ENCODE measurements at places on chromosomes 3 and 15.
A peak's percentile ranks its signal among the peaks of the same experiment; 100 is the strongest.

- DNase-seq: no peak
Observed at GRCh38 chr3:65716071-65716751, 322.5 kb downstream of the MAGI1 start.

DNA sequence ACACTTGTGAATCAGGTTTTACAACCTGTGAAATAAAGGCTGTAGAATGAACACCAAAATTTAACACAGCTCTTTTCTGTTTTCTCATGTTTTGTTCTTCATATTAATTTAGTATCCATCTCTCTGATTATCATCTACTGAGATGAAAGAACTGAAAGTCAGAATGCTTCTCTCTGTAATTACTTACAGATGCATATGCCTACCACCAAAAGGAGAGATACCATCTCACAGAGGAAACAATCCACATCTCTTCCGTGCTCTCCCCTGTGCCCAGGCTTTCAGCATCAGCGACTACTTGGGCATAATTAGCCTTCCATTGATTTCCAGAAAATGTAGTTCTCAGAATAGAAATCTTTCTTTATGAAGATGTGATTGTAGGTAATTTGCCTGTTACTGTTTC, 741.4 kb downstream of the GRM7 start:
- DNase-seq: no peak

DNA sequence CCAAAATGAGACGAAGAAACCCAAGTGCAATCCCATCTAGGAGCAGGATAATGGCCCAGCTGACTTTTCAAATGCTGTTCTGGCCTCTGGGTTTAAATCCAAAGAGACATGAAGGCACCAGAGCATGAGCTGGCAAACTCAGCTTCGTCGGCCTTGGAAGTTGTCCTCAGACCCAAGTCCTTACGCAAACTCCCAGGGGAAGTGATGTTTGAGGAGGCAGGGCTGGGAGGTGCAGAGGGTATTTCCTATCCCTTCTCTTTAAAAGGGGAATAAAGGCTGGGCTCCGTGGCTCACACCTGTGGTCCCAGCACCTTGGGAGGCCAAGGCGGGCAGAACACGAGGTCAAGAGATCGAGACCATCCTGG, 68.9 kb upstream of the HERC1 start:
- DNase-seq: no peak

GRCh38 chr15:54605556-54605955, 591.2 kb downstream of the RSL24D1 start:
- no peak for DNase-seq

- no peak for DNase-seq
Observed at GRCh38 chr15:66474135-66474534, 23.4 kb downstream of the SNAPC5 start.

DNA sequence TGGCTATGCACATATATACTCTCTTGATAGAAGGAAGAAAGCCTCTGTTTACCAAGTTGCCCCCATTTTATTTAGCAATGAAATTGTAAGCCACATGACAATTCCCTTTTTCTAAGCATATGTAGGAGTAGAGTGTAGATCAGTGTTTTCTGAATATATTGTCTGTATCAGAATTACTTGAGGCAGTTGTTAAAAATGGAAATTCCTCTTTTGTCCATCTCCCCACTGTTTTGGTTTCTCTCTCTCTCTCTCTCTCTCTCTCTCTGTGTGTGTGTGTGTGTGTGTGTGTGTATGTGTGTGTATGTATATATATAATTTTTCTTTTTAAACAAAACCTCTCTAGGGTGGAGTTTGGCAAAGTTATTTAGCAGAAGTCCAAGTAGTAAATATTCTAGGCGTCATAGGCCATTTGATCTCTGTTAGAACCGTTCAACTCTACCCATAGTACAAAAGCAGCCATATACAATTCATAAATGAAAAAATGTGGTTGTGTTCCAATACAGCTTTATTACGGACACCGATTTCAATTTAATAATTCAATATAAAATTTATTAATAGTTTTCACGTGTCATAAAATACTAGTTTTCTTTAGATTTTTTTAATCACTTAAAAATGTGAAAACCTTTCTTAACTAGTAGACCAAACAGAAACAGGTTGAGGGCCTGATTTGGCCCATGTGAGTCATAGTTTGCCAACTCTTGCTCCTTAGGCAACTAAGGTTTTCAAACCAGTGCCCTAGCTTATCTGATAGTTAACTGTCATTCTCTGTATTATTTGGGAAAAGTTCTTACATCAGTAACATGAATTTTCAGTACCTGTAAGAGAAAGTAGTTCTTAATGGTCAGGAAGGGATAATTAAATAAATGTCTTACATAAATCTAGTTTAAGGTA, 39.8 kb downstream of the UBE2E1 start:
- DNase-seq: no peak

DNA sequence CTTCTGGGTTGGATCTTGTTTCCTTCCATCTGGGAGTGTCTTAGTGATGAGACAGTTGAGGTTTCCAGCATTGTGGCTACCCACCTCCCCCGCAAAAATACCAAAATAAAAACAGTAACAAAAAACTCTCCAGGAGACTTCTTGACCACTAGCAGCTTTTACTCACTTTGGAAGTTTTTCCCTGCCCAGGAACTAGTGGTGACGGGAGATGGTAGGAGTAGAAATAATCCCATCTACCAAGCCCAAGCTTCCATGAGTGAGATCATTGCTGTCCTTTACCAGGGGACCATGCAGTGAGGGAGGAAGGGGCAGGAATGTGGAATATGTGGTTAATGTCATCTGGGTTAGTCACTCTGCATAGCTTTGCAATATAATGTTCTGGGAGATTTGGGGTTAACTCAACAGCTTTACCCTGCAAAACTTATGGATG, 187.7 kb downstream of the ITPR1 start:
- no peak for DNase-seq

- no peak for DNase-seq
Observed at GRCh38 chr15:85298941-85299340, 81.5 kb upstream of the AKAP13 start.

GRCh38 chr3:84175449-84175848, 783.3 kb upstream of the CADM2 start:
- no peak for DNase-seq

- no peak for DNase-seq
Observed at GRCh38 chr3:157297328-157297915, 137.5 kb upstream of the CCNL1 start.

DNA sequence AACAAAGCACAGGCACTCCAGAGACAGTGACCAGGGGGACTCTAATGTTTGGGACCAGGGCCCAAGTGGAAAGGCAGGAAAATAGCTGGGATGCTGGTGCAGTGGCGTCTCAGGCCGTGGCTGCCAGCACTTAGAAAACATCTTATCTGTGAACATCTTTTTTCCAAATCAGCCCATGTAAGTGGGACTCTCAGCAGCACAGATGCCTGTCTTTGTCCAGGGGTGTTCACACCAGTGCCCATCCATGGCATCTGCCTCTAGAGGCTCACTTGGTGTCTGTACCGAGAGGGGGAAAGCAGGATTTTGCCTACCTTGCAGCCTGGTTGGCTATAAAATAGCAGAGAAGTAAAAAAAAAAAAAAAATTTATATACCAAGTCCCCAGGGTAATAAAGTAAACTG, 26.7 kb downstream of the SLC12A8 start:
- no peak for DNase-seq

DNA sequence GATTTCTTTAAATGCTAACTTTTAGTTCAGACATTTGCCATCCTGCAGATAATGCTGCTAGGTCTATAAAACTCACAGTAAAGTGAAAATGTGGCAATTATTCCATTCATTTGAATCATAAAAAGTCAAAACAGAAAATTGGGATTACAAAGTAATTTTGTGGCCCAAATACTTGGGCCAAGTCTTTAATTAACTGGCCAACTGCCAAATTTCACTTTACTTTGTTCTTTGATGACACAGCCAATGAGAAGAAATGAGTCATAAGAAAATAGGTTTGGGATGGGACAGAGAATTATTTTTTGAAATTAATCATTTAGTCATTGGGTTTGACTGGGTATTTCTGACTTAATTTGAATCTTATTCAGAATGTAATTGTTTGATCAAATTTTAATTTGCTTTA, 89.8 kb upstream of the SLC2A2 start:
- no peak for DNase-seq

DNA sequence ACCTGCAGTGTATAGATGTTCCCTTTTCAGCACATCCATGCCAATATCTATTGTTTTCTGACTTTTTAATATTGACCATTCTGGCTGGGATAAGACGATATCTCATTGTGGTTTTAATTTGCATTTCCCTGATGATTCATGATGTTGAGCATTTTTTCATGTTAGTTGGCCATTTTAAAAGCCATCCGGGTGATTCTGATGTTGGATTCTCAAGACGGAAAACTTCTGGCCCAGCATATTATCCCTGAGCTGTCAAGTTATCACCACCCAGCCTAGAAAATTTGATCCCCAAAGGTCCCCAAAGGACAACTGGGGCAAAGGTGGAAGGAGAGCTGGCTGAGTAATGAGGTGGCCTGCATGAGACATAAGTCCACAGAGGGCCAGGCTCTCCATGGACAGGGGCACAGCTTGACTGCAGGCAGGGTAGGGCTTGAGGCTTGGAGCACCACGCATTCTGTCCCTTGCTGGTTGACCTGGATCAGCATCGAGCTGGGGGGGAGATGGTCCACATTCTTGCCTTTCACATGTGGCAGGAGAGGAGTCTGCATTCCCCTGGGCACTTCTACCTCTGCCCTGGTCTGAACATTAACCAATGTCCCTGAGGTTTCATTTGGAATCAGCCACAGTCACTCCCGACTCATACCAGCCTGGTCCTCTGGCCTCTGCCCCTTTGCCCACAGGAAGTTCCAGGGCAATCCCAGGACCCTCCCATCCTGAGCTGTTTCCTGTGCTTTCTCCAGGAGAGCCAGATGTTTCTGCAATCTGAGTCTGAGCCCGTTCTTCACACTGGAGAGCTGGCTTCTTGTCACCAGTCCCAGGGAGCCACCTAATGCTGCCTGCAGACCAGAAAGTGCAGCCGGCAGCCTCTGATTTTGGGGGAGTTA, 69.2 kb downstream of the ISG20 start:
- no peak for DNase-seq

GRCh38 chr15:62844564-62845240, 197.8 kb upstream of the TPM1 start:
- DNase-seq: no peak

DNA sequence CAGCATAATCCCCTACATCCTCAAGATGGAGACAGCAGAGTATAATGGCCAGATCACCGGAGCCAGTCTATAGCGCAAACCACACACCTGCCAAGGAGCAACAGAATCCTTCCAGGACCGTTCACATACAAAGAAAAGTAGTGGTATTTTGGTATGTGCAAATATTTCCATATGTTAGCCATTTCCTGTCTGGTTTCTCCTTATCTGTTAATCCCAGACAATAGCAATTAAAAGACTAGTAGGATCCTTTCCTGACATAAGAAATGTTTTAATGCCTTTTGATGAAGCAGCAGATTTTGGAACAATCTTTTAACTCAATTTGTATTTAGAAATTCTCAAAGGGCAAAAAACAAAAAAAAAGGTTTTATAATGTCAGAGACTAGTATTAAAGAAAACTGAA, 22.2 kb downstream of the MRPS25 start:
- no peak for DNase-seq

DNA sequence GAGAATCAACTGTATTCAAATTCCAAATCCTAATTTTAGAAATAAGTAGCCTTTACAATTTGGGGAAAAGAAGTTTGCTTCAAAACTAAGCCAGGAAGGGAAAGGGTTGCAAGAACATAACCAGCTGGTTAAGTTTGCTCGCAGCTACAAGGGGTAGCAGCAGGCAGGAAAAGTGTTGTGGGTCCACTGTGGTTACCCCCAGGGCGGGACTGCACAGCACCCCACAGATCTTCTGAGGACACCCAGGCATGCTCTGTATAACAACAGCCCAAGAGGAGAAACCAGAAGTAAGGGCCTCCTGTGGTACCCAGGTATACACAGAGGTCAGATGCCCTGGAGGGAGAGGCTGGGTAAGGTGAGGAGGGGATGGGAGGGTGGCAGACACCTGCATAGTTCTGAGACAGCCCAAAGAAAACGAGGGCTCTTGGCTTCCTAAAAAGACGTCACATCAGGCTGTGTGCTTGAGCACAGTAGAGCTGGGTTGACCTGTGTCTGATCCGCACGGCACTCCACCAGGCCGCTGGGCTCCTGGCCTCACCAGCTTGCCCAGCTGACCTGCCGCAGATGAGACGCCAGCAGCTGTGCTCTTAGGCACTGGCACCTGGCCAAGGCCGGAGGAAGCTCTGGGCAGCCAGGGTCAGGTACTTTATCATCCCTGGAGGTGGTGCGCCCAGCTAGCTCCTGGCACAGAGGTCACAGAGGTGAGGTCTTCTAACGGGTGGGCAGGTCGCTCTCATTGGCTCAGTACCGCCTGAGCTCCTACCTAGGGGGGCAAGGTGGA, 81.8 kb upstream of the SNRPA1 start:
- DNase-seq: no peak

GRCh38 chr3:161273589-161274218, 52.6 kb downstream of the NMD3 start:
- no peak for DNase-seq

DNA sequence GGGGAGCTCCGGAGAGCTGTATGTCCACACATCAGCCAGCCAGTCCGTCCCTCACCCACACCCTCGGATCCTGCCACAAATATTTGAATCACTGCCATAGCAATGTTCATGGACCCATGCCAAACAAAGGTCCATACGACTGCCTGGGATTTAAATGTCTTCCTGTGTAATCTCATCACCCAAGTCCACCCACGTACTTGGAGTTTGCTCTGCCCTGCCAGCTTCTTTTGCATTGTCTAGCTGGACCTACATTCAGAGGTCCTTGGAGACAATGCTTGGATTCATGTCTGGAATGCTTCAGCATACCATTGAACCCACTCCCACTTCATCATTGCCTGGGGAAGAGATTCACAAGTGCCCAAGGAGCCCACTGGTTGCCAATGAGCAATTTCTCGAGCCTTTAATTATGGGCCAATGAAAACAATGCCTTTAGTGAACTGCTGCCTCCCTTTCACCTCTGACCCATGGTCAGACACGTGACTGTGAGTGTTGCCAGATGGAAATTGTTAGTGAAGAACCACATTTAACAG, 90.4 kb upstream of the PHLDB2 start:
- no peak for DNase-seq

- no peak for DNase-seq
Observed at GRCh38 chr3:190458040-190458439, 8.3 kb upstream of the TMEM207 start.

GRCh38 chr15:101342056-101342455, 47.0 kb upstream of the SNRPA1 start:
- no peak for DNase-seq

GRCh38 chr3:36729204-36730056, 34.9 kb downstream of the DCLK3 start:
- DNase-seq: peak; percentile 18

- DNase-seq: no peak
Observed at GRCh38 chr3:140276703-140277102, 341.7 kb downstream of the CLSTN2 start.

- no peak for DNase-seq
Observed at GRCh38 chr15:78453447-78453846, 15.4 kb downstream of the IREB2 start.

GRCh38 chr3:17942856-17943255, 200.4 kb upstream of the TBC1D5 start:
- DNase-seq: no peak

GRCh38 chr3:58022490-58022889, 14.3 kb downstream of the FLNB start:
- DNase-seq: no peak

- no peak for DNase-seq
Observed at GRCh38 chr3:184525337-184526087, 36.1 kb upstream of the EPHB3 start.

All from GM18507 (cell line).